Dermis microvascular lymphatic vessel endothelial cell (primary cell): ENCODE measurements at places on chromosomes 4 and X. TPM values are rescaled to one million over a fixed set of nuclear protein-coding genes. Genes with fewer than 3 reads are reported as not detected.

The ENAM gene
- not detected in 2 replicates for total RNA-seq

The TRIM2 gene
- 10.0 and 13.9 TPM in 2 replicates for total RNA-seq

The MAGEC1 gene
- not detected in 2 replicates for total RNA-seq

The NPNT gene
- total RNA-seq, result under 0.01 and 0.13 TPM in 2 replicates

The ZBTB49 gene
- 1.8 and 2.4 TPM in 2 replicates for total RNA-seq

The BEX4 gene
- 15.5 and 20.2 TPM in 2 replicates for total RNA-seq

The HSD17B13 gene
- under 0.01 and 0.13 TPM in 2 replicates for total RNA-seq

The SOX3 gene
- not detected in 2 replicates for total RNA-seq

The PAGE3 gene
- not detected in 2 replicates for total RNA-seq

The BRS3 gene
- not detected in 2 replicates for total RNA-seq

The HERC3 gene
- 7.7 and 8.3 TPM in 2 replicates for total RNA-seq

The PDHA2 gene
- not detected in 2 replicates for total RNA-seq

The ABLIM2 gene
- 2.6 and 2.8 TPM in 2 replicates for total RNA-seq
